ENCODE measurements at places on chromosomes 2 and 18.

GRCh38 chr2:191976436-191976835 is 129.5 kb upstream of the CAVIN2 start:
- DNase-seq, result no peak

DNA sequence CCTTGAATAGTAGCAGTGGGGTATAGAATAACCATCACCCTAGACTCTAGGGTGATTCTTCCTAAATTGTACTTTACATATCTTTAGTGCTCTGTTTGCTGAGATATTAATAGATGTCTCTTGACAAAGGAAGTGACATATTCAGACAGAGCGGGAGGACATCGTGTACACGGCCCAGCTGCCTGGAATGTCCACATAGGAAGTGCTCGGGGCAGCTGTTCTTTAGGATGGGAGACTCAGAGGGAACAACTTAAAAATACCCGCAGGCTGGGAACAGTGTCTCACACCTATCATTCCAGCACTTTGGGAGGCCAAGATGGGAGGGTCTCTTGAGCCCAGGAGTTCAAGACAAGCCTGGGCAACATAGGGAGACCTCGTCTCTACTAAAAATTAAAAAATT is 206.1 kb downstream of the FAM210A start:
- no peak for DNase-seq

GRCh38 chr2:6896930-6897759 is 19.6 kb downstream of the RSAD2 start:
- DNase-seq, result no peak

- no peak for DNase-seq
These were observed 259.8 kb upstream of the APCDD1 start for GRCh38 chr18:10194592-10194991.

- no peak for DNase-seq
These were observed 8.7 kb upstream of the RPRD1A start for GRCh38 chr18:36075862-36076587.

DNA sequence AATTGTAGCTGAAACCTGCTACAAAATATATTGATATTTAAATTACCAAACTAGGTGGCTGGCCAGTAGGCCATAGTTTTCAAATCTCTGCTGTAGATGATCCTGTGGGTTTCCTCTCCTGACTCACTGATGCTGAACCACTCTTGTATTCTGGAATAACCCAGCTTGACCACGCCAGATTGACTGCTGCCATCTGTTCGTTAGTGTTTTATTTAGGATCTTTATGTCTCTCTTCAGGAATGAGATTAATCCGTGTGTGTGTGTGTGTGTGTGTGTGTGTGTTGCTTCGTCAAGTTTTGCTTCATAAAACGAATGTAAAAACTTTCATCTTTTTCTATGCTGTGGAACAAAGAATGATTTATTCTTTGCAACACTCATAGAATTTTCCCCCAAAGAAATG is 187.1 kb downstream of the DYSF start:
- no peak for DNase-seq

GRCh38 chr2:102895376-102895775 is 133.5 kb downstream of the TMEM182 start:
- DNase-seq, result no peak

DNA sequence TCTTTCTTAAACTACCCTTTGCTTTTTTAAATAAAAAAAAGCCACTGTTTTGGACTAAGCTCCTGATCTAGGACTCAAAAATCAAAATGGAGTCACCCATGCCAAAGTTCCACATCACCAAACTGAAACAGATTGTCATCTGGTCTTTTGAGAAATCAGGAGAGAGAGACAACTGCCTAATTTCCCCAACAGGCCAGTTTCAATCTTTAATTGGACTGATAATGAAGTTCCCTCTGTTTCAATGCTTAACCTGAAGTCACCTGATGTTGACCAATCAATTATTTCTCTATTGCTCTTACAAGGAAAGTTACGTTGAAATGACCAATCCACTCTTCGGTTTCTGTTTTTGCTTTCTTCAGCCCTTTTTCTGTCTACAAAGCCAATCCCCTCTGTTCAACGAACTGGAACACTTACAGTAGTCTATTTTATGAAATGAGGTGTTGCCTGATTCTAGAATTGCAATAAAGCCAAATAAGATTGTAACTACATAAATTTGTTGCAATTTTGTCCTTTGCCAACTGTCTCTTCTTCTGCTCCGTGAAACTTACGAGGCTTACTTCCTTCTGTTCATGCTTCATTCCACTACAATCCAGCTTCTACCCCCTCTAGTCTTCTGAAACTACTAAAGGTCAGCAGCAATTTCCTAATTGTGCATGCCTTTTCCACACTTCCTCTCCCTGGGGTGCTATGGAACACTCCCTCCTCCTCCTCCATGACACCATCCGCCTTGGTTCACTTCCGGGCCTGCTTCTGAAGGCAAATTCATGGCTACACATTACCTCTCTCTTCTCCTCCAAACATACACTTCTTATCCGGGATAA is 95.2 kb upstream of the CD302 start:
- DNase-seq, result no peak

GRCh38 chr2:232647261-232647660 is 13.9 kb downstream of the EFHD1 start:
- DNase-seq, result no peak

GRCh38 chr2:169520896-169521295 is 11.4 kb downstream of the KLHL41 start:
- DNase-seq, result no peak

DNA sequence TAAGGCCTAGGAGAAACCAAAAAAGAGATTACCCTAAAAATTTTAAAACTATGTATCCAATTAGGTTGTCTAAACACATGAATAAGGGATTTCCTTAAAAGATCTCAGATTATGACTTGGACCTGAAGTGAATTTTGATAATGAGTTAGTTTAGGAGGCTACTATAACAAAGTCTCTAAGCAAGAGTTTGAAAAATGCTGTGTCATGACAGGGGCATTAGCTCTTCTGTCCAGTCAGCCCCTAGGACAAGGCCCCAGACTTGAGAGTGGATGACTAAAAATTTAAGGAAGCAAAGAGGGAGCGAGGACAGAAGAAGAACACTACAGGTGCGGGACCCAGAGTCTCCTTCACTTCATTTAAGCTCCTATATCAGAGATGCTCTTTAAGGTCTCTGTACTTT is 135.9 kb downstream of the DTNB start:
- DNase-seq, result no peak

GRCh38 chr2:218294430-218295022 is 2.2 kb upstream of the TMBIM1 start:
- no peak for DNase-seq

GRCh38 chr2:145190031-145190703 is 670.2 kb upstream of the ZEB2 start:
- DNase-seq, result no peak

GRCh38 chr2:144012304-144012703 is 507.6 kb downstream of the ZEB2 start:
- DNase-seq, result no peak

- no peak for DNase-seq
These were observed 968.4 kb upstream of the NRXN1 start for GRCh38 chr2:52000151-52000855.

DNA sequence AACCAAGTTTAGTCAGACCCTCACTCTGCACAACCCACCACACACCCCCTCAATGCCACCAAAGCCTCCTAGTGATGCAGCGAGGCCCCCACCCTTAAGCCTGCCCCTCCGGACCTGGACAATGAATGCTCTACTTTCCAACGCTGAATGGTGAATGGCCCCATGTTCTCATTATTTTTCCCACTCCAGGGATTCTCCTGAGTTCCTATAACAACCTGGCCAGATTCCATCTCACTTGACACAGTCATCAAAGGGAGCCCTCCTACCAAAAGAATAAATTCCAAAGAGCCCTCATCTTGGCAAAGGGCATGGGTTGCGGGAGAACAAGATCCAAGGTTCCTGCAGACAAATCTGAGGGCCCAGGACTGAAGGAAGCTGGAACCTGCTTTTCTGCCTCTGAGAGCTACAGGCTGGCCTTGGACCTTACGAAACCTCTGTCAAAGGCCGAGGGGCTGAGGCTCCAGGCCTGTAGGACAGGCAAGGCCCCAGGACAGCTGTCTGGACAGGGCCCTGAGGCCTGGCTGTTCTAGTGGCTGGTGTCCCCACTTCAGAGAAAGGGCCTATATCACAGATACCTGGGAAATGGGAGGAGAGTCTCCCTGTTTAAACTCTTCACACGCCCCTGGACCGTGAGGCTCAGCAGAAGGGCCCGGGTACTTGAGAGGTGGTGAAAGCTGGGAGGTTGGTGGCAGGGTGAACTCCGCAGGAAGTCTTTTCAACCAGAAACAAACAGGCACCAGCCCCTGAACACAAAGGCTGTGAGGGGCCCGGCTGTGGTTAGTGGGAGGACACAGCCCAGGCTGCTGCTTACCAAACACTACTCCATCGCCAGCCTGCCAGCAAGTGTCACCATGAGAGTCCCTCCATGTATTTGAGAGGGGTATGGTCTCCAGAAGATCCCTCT is 27.3 kb downstream of the SFXN5 start:
- no peak for DNase-seq

DNA sequence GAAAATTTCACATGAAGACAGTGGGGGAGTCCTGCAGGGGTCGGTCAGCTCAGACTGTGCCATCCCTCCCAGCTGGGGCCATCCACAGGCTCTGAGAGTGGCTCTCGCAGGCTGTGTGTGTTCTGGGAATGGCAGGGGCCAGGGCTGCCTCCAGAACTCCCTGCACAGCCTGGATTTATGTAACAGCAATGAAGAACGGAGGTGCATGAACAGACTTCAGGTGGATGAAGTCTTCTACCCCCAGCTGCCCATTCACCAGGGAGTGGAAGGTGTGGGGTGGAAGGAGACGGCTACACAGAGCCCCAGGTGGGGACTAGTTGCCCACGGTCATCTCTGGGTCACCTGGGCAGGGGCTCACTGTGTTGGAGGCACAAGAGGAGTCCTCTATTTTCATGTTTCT is 56.1 kb upstream of the HDAC4 start:
- DNase-seq, result no peak

DNA sequence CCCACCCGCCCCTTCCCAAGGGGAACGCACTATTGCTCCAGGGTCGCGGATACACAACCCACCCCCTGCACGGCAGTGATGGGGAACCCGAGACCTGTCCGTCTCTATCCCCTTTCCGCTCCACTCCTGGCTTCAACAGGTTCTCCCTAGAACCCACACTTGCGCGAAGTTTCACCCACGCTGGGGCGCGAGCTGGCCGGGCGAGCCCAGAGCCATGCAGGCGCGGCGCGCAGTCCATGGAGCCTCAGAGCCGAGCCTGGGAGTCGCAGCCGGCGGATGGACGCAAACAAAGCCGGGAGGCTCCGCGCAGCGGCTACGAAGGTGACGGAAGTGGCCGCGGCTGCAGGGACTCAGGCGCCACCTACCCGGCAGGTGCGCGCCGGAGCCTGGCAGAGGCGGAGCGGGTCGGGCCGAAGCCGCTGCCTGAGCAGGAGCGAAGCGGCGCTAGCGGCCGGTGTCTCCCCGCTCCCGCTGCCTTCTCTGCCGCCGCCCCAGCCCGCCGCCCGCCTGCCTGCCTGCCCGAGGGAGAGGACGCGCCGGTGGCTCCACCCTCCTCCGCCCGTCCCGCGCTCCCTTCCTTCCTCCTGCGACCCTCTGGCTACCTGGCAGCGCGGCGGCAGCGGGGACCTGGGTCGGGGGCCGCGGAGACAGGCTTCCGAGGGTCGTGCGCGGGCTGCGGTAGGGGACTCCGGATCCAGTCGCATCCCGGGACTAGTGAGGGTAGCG is 14.0 kb downstream of the ALPG start:
- peak; percentile 27 for DNase-seq

- no peak for DNase-seq
These were observed 159.2 kb upstream of the THUMPD2 start for GRCh38 chr2:39938035-39938835.

DNA sequence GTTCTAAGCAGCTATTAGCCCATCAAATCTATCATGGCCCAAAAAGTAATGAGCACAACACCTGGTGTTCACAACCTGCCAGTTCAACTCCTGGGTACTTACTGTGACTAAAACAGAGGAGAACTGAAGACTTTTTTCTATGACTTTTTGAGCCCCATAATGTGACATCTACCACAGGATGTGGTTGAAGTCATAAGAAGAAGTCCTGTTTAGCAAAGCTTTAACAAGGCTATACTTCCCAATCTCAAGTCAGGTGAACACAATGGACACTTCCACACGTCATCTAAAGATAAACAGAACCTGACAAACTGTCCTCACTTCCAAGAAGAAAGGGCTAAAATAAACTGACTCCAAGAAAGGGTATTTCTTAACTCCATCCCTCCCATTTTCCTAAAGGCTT is 138.8 kb downstream of the ATAD2B start:
- DNase-seq, result no peak

DNA sequence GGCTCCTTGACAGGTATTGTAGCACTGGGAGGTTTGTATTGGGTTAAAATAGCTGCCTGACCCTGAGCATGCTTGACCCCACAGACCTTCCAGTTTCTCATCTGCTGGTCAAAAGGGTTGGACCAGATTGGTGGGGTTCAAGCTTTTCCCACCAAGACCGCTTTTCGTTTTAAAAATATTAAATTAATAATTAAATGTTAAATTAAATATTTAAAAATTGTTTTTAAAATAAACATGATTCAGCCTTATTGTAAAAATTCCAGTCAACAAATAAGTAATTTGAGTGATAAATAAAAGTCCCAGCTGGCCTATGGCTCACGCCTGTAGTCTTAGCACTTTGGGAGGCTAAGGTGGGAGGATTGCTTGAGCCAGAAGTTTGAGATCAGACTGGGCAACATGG is 36.6 kb upstream of the MCFD2 start:
- no peak for DNase-seq

GRCh38 chr2:14866736-14867352 is 234.3 kb downstream of the LRATD1 start:
- no peak for DNase-seq

GRCh38 chr2:133906396-133906795 is 338.1 kb upstream of the NCKAP5 start:
- no peak for DNase-seq

DNA sequence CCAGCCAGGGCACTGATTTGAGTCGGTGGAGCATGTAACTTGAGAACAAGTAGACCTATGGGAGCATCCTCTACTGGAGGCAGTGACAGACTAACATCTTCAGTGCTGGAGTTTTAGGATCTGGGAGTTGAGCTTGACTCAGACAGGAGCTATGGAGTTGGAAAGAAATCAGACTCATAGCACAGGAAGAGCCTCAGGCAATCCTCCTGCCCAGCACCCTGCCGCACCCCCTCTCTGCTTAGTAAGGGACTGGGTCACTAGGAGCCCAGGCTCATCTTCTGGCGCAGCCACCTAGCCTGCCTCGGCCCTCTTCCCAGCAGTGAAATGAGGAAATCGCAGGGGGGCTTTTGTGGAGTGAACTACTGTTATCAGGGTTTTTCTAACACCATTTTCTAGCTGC is 3.6 kb downstream of the ARID5A start:
- no peak for DNase-seq

GRCh38 chr18:24460388-24460787 is at the start of gene HRH4:
Gene HRH4, plus strand, starts transcription at chr18:24460637. Its CDS starts 92 bp downstream, at chr18:24460729.
- no peak for DNase-seq

DNA sequence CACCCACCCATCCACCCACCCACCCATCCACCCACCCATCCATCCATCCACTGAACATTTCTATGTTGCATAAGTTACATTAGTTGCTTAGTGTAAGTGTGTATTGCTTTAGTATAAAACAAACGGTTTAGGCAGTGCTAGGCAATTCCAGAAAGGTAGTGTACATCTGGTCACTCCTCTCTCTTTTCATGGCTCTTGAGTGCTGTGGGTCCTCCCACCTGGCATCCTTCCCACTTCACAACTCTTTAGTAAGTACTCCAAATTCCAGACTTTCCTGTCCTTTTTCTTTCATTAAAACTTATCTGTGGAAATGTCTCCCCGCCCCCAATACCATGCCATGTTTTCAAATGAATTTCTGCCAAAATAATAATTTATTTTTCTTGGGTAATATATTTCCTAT is 122.5 kb downstream of the PLEKHM3 start:
- no peak for DNase-seq

GRCh38 chr2:122414902-122415301 is 659.5 kb downstream of the TSN start:
- no peak for DNase-seq
